ENCODE measurements at places on chromosomes 6 and 20.

DNA sequence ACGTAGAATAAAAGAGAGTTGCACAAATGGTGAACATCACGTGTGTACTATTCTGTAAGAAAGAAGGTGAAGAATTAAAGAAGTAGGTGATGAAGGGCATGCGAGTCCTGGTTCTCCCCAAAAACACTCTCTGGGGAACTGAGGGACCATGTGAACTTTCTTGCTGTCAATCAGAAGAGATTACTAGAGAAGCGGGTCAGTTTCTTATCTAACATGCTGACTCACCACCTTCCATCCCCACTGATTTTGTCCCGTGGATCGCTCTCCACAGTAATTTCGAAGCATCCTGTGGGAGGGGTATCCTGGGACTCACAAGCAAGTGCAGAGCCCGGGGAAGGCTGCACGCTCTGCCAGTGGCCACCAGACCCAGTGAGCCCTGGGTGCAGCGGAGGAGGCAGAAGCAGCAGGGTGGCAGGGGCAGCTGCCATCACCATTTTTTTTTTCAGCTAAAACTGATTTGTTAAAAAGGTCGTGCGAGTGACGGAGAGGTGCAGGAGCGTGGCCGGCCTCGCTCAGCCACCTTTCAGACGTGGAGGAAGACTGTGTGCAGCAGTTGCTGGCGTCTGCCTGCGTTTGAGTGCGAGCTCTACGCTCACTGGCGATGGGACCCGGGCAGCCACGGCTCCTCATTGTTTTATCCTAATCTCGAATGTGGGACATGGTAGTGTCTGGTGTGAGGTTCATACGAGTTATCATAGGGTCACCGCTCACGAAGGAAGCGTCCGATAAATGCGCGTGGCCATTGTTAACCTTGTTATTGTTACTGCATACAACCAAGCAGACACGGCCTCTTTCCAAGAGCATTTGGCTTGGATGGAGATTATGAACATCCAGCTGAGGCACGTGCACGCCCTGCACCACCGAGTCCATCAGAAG, 28.0 kb upstream of the SLCO4A1 start:
- DNase-seq = no peak

DNA sequence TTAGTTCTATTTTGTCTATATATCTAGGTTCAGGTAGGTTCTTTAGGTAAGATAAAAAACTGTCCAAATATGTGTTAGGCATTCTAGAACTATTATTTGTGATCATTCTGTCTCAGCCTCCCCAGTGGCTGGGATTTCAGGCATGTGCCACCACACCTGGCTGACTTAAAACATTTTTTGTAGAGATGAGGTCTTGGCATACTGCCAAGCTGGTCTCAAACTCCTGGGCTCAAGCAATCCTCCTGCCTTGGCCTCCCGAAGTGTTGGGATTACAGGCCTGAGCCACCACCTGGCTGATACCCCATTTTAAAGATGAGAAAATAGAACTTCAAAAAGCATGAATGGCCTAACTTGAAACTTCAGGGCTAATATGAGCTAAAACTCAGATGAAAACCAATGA, 33.9 kb downstream of the LHFPL5 start:
- DNase-seq = no peak

DNA sequence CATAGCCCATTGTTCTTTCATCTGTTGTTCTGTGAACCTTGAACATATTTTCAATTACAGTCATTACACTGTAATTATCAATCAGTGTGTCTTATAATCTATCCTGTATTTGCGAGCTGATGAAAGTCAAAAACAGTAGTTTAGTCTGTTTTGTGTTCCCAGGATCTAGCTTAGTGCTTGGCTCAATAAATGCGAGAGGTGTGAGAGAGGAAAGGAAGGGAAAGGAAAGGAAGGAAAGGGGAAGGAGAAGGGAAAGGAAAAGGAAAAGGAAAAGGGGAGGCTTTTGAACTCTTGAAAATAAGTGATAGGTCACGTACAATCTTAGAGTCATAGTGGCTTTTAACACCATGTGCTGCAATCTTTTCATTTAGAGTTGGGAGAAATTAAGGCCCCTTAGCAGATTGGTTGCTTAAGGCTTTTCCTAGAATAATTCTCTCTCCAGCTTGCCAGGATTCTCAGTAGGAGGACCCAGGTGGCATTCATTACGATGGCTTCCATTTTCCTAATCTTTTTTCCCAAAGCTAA, 433.8 kb upstream of the PLCB4 start:
- DNase-seq = no peak

- no peak for DNase-seq
These were observed 14.9 kb downstream of the FYN start for GRCh38 chr6:111858347-111858746.

- no peak for DNase-seq
These were observed 83.6 kb downstream of the TFAP2B start for GRCh38 chr6:50902260-50902659.

DNA sequence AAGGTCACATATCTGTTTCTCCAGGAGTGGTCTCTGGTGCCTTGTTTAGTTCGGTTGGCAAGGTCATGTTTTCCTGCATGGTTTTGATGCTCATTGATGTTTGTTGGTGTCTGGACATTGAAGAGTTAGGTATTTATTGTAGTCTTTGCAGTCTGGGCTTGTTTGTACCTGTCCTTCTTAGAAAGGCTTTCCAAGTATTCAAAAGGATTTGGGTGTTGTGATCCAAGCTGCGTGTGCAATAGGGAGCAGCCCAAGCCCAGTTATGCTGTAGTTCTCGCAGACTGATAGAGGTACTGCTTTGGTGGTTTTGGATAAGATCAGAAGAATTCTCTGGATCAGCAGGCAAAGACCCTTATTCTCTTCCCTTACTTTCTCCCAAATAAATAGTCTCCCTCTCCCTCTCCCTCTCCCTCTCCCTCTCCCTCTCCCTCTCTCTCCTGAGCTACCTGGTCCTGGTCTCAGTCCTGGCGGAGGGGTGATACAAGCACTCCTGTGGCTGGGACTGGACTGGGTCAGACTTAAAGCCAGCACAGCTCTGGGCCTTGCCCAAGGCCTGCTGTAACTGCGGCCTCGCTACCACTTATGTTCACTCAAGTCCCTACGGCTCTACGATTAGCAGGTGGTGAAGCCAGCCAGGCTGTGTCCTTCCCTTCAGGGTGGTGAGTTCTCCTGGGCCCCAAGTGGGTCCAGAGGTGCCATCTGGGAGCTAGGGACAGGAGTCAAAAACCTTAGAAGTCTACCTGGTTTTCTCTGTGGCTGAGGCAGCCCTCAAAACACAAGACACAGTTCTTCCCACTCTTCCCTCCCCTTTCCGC, 27.3 kb upstream of the GRM4 start:
- DNase-seq = no peak

GRCh38 chr20:19045371-19045770, 167.1 kb upstream of the SLC24A3 start:
- peak; percentile 42 for DNase-seq

GRCh38 chr6:116975600-116975999, 98.6 kb downstream of the RFX6 start:
- DNase-seq = peak; percentile 48

GRCh38 chr20:41119614-41120561, 17.5 kb upstream of the PLCG1 start:
- DNase-seq = no peak

GRCh38 chr20:38303908-38304379, at the start of gene BPI:
Gene BPI (plus strand): TSS chr20:38304156. CDS start chr20:38304224, 68 bp downstream.
- DNase-seq = no peak

DNA sequence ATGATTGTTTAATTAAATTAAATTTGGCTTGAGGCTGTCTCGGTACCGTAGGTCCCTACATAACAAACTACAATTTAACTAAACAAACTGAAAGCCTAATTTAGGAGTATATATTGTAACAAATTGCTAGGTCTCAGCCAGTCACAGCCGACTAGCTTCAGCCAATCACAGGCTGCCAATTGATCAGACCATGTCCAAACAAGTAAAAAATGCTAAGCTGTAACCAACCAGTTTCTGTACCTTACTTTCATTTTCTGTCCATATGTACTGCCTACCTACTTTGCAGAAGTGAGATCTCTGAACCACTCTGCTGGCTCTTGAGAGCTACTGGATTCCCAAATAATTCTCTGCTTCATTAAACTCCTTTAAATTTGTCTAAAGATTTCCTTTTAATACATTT, 648.0 kb upstream of the GJE1 start:
- DNase-seq = no peak

DNA sequence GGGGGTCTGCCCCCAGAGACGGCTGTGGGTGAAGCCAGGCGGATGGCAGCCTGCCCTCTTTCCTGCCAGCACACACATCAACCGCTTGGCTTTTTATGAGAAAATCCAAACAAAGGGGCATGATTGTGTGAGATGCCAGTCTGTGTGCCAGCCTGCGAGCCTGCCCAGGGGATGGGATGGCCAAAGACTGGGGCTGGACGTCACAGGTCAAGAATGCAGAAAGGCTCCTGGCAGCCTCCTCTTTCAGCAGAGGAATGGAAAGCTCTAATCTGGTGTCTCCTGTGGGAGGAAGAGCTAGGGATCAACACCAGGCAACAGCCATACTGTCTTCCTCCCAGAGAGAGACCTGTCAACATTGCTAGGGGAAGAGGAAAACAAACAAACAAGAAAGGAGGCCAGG, 15.8 kb downstream of the TUBB2B start:
- DNase-seq = no peak

GRCh38 chr20:49326026-49326425, 48.2 kb upstream of the ZNFX1 start:
- DNase-seq = no peak

DNA sequence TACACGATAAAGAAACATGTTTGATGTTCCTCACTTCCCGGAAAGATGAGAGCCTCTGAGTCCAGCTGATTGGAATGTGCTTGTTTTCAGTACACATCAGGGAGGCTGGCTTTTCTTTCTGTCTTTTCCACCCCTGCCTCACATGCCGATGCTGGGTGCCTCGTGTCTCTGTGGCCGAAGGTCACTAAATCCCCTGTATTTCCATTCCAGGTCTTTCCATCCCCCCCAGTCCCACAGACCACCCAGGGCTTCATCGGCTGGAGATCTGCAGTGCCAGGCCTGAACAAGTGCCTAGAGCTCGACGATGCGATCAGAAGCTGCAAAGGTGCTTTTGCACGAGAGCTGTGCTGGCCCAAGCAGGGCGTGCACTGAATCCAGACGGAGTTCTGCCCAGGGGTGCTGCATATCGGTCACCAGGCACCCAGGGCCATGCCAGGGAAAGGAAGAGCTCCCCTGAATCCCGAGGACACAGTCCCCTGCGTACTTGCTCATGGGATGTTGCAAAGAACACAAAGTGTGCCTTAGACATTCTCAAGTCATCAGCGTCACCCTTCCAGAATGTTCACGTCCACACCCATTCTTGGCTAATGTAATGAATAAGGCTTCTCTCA, 67.9 kb downstream of the ANKRD60 start:
- DNase-seq = no peak

GRCh38 chr6:161242779-161243693, 30.8 kb downstream of the AGPAT4 start:
- DNase-seq = no peak

DNA sequence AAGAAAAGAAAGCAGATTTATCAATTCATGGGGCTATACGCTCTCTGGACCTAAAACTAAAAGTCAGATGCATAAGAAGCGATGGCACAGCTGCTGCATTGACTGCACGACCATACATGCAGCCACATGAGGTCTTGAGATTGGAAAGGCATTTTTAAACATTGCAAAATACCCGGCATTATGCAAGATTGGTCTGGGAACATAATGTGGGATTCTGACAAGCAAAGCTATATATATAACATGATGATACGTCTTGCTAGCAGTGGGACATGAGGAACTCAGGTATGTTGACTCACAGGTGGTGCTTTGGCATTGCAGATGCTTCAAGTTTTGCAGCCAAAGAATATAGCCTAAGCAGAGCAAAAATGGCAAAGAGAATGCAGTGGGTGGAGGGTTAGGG, 55.1 kb downstream of the SAMD3 start:
- no peak for DNase-seq

DNA sequence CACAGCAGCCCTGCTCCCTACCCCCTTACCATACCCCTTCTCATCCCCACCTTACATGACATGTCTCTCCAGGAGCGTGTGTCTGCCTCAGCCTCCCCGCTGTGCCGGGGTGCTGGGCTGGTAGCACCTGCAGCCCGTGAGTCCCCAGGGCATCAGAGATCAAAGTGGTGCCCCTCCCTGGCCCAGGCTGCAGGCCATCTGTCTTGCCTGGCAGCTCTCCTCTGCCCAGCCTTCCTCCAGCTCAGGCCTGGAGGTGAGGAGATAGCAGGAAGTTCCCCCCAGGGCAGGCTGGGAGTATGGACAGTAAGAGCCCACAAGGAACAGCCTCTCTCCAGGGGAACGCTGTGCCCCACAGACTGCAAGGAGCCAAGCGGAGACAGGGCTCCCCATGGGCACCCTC, 35.3 kb downstream of the GRM4 start:
- DNase-seq = no peak

GRCh38 chr6:45072016-45072415, 256.1 kb upstream of the RUNX2 start:
- no peak for DNase-seq

GRCh38 chr20:57904314-57905105, 194.7 kb upstream of the PMEPA1 start:
- no peak for DNase-seq

DNA sequence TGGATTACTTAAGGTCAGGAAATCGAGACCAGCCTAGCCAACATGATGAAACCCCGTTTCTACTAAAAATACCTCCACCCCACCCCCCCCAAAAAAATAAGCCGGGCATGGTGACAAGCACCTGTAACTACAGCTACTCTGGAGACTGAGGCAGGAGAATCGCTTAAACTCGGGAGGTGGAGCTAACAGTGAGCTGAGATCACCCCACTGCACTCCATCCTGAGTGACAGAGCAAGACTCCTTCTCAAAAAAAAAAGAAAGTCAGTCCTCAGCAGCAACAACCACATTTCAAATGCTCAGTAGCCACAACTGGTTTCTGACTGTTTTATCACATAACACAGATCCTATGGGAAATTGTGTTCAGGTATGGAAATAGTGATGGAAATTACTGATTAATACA, 135.3 kb downstream of the HFE start:
- no peak for DNase-seq

DNA sequence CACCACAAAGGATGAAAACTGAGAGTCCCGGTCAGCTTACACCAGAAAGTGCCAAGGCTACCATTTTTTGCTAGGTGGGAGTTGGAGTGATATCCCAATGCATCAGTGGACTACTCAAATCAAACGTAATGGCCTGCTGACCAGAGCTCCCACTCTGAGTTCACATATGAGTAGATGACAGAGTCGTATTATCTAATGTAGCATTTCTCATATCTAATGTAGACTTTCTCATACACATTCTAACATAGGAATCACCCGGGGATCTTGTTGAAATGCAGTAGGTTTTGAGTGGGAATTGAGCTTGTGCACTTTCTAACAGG, 38.4 kb upstream of the FUCA2 start:
- DNase-seq = no peak
